ENCODE measurements at places on chromosomes 11 and 22.

DNA sequence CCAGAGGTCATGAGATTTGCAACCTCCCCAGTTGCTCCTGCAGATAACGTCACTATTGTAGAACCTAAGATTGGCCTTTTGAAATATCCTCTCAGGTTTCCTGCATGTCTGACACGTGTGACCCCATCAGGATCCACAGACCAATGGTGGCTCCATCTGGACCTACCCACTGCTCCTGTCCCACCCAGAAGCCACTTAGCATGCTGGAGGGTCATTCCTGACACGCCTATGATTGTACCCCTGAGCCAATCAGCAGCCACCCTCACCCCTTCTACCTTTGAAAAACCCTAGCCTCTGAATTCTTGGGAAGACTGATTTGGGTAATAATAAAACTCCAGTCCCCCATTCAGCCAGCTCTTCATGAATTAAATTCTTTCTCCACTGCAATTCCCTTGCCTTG, 20.1 kb upstream of the NARS2 start:
- no peak for DNase-seq

DNA sequence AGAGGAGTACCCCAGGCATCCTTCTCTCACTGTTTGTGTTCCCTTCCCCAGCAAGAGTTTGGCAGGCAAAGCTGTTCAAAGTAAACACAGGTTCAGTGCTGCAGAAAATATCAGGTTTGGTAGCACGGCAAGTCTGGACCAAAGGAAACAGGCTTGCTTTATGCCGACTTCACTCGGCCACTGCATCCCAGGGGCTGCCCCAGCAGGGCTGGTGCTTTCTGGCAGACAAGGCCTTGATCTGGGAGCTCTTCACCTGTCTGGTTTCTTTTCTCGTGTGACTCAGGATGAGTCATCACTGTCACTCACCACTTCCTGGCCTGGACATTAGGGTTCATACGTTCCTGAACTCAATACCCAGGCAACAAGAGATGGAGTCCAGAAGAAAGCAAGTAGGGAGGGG, 52.6 kb upstream of the NAV2 start:
- DNase-seq: no peak

GRCh38 chr11:45920531-45921477, 1.7 kb upstream of the LARGE2 start:
- no peak for DNase-seq

DNA sequence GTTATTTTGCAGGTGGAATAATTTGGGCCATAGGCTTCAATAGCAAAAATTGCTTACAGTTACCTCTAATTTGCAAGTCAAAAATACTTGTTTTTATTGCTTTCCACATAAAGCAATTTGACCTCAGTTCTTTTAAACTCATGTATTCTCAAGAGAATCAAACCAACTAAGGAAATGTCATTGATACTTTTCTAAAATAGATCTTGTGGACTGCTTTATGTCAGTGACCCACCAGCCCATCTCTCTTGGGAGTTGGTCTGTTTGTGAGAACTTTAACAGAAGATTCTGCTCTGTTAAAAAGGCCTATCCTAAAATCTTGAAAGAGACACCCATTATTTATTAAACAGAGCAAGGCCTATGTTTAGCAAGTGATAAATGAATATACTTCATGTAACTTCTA, 75.2 kb downstream of the DDIAS start:
- no peak for DNase-seq

- DNase-seq: no peak
Observed at GRCh38 chr11:129846508-129847335, 31.1 kb downstream of the TMEM45B start.

GRCh38 chr11:73866095-73866579, 10.5 kb downstream of the COA4 start:
- DNase-seq: no peak

- no peak for DNase-seq
Observed at GRCh38 chr11:119337581-119338317, 2.9 kb downstream of the C1QTNF5 start.

DNA sequence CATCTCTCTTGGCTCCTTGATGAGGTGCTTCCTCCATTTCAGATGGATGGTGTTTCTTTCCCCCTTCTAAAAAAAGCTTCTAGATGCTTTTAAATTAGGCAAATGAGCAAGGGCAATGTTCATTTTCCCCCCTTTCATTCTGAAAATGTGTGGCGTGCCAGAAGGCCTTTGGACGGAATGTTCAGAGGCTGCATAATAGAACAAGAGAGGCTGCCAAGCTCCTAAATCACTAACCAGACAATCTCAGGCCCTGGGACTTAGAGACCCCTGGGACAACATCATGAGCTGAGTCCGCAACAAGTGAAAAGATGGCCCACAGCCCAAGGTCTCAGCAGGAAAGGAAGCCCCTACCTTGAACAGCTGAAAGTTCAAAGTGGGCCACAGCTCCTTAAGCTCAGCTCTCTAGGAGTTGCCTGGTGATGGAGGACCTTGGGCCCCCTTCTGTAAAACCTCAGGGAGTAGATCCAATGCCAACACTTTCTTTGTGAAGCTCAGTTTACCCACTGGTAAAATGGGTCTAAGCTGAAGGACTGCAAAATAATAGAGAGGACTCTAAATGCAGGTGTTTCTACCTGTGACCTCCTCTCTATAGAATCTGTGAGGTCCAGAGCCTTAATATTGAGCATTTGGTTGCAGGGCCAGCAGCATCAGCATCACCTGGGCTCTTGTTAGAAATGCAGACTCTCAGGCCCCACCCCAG, 144.0 kb downstream of the FBXO7 start:
- peak; percentile 20 for DNase-seq

DNA sequence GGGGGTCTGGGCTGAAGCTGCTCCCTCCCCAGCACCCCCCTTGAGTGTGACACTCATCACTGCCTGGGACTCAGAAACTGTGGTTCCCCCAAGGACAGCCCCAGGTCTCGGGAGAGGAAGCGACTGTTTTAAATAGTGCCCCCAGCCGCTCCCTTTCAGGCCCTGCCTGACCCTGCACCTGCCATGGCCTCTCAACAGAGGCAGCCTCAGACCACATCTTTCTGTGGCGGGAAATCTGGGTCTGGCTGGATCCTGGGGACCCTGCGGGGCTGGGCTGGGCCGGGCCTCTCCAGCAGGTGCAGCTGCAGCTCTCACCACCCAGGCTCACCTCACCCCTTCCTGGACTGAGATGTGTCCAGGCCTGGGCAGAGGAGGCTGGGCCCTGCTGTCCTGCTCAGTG, 3.7 kb upstream of the IGLL1 start:
- DNase-seq: no peak

GRCh38 chr11:76670485-76671236, at the start of gene LRRC32:
Gene LRRC32, minus strand, starts transcription at chr11:76670747. Its CDS starts 4,793 bp downstream, at chr11:76665954.
- DNase-seq: no peak

- DNase-seq: no peak
Observed at GRCh38 chr22:50396751-50397370, 53.7 kb downstream of the PPP6R2 start.

DNA sequence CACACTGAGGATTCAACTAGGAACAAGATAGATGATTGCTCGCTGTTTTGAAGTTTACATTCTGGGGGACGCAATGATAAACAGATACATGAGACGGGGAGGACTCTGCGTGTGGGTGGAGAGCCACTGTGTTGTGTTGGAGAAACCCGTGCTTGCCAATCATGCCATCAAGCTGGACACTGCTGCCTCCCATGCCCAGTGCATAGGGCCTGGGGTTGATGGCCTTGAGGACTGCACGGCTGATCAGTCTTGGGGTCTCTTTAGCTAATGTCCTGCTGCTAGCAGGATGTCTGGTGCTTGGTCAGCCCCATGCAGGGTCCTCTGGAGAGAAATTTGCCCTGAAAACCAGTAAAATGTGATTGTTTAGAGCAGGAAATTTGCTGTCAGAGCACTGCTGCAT, 221.2 kb upstream of the B3GAT1 start:
- no peak for DNase-seq

- DNase-seq: no peak
Observed at GRCh38 chr22:41863472-41863871, 30.6 kb downstream of the SREBF2 start.

DNA sequence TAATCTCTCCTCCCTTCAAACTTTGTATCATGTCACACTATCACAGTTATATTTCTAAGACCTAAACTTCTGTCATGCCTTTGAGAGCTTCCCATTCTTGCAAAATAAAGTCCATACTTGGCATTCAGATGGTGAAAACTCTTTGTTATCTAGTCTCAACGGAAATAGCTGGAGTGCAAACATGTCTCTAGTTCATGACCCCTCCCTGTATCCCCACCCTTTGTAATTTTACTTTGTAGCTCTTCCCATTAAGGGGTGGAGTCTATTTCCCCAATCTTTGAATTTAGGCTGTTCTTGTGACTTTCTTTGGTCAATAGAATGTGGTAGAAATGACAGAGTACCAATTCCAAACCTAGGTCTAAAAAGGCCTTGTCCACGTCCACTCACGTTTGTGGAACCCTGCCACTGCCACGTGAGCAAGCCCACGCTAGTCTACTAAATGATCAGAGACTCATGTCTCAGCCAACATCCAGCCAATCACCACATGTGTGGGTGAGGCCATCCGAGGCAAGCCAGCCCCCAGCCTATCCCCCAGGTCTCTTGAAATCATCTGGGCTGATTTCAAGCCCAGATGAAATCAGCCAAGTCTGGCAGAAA, 23.4 kb downstream of the SLN start:
- DNase-seq: no peak

DNA sequence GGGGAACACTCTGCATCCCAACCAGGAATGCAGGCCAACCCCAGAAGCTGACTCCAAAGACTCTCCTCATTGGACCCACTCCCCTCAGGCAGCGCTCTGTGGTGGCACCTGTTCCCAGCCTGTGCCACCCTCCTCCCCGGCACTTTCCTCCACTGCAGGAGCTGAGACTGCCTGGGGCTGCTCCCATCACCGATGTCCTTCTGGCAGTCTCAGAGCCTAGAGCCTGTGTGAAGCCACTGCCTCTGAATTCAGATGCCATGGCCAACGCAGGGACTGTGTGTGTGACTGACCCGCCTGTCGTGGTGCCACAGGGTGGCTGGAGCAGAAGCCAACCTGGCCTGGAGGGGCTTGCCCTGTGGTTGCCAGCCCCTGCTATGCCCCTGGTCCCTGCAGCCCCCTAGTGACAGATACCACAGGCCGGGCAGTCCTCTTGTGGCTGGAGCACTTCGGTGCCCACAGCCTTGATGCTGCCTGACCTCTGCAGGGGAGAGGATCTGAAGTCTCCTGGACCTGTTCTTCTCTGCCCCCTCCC, 43.2 kb downstream of the TBX1 start:
- no peak for DNase-seq

GRCh38 chr11:64880240-64881001, 2.0 kb upstream of the EHD1 start:
- no peak for DNase-seq

GRCh38 chr11:60939855-60940254, 12.1 kb downstream of the SLC15A3 start:
- no peak for DNase-seq

DNA sequence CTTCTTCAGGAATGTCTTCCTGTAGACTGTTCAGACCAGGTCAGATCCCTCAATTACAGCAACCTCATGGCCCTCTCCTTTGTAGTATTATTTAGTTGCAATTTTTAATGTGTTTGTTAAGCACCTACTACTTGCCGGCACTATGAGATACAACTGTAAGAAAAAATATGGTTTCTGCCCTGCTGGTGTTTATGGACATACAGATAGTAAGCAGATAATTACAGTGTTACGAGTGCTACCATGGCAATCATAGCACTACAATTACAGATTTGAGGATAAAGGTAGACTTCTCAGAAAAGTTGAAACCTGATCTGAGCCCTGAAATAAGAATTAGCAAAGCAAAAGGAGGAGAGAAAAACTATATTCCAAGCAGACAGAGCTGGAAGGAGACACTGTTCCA, 2.8 kb downstream of the LRRC51 start:
- no peak for DNase-seq
